ENCODE measurements at places on chromosomes 13 and 19.

- DNase-seq: no peak
Measured at GRCh38 chr19:6429419-6430221, 3.9 kb downstream of the SLC25A41 start.

DNA sequence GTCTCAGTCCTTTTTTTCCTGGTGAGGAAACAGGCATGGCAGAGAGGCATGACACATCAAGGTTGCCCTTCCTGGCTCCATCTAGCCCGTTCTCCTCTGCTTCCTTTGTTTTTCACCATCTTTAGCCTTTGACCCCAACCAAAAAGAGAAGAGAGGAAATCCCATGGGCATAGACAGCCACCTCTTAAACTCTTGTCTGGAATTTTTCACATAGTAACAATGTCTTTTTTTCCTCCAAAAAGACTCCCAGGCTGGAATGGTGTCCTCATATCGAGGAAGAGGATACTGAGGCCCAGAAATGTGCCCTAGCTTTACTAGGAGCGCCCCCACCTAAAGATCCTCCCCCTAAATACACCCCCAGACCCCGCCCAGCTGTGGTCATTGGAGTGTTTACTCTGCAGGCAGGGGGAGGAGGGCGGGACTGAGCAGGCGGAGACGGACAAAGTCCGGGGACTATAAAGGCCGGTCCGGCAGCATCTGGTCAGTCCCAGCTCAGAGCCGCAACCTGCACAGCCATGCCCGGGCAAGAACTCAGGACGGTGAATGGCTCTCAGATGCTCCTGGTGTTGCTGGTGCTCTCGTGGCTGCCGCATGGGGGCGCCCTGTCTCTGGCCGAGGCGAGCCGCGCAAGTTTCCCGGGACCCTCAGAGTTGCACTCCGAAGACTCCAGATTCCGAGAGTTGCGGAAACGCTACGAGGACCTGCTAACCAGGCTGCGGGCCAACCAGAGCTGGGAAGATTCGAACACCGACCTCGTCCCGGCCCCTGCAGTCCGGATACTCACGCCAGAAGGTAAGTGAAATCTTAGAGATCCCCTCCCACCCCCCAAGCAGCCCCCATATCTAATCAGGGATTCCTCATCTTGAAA lies at the start of gene GDF15:
Gene GDF15, plus strand, starts transcription at position 484 of the 868 bp plus-strand sequence. Its CDS starts 32 bp downstream, at position 516.
- peak; percentile 93 for DNase-seq

DNA sequence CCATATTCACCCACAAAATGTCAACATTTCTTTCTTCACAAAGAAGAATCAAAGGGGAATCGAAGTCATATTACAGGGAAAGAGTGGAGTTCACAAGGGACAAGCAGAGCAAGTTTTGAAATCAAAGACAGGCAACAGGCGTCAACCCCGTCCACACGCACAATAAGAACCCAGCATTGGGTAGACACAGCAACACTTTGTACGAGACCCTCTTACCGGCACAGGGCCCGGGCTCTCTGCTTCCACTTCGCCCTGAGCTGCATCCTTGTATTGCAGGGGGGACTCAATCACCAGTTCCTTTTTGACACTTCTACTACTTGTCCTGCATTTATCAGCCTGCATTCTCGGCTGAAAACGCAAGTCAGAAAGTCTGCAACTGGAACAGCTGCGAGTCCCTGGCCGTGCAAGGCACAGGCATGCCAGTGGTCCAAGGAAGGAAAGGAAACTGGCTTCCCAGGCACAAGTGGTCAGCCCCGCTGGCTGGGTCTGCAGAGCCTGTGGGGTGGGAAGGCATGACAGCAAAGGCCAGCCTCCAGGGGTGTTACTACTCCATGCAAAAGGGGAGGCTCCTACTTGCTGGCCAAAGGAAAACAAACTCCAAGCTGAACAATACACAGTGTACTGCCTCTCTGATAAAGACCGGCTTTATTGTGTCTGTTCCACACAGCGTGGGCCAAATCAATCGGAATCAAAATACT lies at the start of gene DOCK9:
Gene DOCK9, minus strand, starts transcription at position 497 of the 698 bp plus-strand sequence. Its CDS starts 155 bp downstream, at position 342.
- no peak for DNase-seq

- DNase-seq: no peak
Measured at GRCh38 chr13:107088061-107088460, 520.1 kb upstream of the ARGLU1 start.

DNA sequence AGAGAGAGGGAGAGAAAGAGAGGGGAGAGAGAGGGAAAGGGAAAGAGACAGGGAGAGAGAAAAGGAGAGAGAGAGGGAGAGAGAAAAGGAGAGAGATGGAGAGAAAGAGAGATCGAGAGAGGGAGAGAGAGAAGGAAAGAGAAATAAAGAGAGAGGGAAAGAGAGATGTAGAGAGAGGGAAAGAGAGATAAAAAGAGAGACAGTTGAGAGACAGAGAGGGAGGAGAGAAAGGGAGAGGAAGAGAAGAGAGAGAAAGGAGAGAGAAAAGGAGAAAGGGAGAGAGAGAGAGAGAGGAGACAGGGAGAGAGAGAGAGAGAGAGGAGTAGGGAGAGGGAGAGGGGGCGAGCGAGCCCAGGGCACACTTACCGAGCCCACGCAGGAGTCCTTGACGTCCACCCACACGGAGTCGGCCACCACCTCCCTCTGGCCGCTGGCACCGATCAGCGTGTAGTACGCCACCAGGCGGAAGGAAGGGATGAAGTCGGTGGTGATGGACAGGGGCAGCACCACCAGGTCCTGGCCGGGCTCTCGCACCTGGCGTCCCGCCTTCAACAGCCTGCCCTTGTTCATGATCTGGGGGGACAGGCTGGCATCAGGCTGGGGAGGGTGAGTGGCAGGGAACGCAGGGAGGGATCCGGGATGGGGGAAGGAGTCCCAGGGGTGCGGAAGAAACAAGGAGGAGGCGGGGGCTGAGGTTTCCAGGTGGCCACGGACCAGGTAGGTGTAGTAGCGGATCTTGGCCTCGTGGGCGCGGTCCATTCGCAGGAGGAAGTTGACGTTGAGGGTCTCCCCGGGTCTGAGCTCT lies 10.0 kb downstream of the C3 start:
- no peak for DNase-seq

- DNase-seq: peak; percentile 37
Measured at GRCh38 chr19:53977429-53977990, 13.9 kb upstream of the CACNG6 start.

GRCh38 chr13:45940061-45940460 lies 88.5 kb upstream of the SIAH3 start:
- DNase-seq: no peak

DNA sequence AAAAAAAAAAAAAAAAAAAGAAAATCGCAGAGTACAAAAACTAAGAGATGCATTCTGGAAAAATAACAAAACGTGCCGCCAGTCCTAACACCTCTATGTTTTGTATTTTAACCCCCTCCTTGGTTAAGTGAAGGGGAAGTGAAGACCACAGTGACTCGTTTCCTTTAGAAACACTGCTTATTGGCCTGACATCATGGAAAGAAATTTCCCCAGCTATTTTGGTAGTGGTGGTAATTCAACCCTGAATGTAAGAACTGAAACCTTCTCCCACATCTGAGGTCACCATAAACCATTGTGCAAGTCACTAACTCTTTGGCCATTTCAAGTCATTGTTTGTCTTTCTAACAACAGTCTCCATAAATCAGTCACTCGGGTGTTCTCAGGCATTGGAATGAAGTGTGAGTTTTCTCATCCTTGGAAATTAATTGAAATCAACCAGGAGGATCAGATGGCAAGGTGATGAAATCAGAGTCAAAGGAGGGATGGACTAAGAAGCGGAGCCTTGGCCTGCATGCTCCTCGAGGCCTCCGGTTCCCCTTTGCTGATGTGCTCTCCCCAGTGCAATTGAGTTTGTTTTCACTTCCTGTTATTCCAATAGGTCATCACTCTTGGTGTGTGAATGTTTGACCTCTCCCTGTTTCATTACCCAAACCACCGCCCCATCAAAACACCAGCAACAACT lies 443.9 kb downstream of the FGF9 start:
- DNase-seq: no peak

Data from AG09319 (cell line).